ENCODE measurements at places on chromosomes 4 and X.

- no peak for DNase-seq
Observed at GRCh38 chr4:100187781-100188180, 2.5 kb downstream of the DDIT4L start.

GRCh38 chr4:44462259-44462658 is 13.7 kb upstream of the KCTD8 start:
- no peak for DNase-seq

GRCh38 chr4:55036405-55036804 is 89.0 kb downstream of the KDR start:
- DNase-seq: no peak

DNA sequence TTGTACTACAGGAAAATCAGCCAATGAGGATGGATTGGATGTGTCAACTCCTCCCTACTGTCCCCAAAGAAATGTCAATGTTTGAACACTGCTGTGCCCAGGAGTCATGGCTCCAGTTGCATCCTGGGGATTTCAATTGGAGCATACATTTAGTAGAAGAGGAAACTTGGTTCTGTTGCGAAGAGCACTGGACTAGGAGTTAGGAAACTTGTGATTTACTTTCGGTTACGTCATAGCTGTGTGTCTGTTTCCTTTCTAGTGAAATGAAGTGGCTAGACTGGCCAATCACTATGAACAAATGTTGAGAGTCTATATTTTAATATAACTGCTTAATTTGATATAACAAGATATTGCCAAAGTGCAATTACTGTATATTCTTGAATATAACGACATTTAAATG is 35.2 kb downstream of the ARL9 start:
- DNase-seq: no peak

- no peak for DNase-seq
Observed at GRCh38 chr4:84994280-84994679, 27.8 kb upstream of the WDFY3 start.

- no peak for DNase-seq
Observed at GRCh38 chrX:53286171-53286570, 4.8 kb upstream of the IQSEC2 start.

DNA sequence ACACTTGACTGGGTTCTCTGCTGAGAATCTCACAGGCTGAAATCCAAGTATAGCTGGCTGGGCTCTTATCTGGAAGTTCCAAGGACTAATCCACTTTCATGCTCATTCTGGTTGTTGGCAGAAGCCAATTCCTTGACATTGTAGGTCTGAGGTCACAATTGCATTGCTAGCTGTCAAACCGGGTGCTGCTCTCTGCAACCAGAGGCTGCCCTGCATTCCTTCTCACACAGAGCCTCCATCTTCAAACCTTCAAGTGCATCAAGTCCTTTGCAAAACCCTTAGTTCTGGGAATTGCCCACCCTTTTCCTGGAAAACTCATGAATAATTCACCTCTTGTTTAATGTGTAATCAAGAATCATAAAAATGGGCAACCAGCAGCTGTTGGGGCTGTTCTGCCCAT is 404.2 kb downstream of the KCNIP4 start:
- no peak for DNase-seq
